Activated CD4-positive, CD25-positive, alpha-beta regulatory T cell (primary cell): ENCODE measurements at places on chromosomes 2 and 18.

- no peak for DNase-seq
Measured at GRCh38 chr2:25416674-25417073, 74.9 kb upstream of the DNMT3A start.

DNA sequence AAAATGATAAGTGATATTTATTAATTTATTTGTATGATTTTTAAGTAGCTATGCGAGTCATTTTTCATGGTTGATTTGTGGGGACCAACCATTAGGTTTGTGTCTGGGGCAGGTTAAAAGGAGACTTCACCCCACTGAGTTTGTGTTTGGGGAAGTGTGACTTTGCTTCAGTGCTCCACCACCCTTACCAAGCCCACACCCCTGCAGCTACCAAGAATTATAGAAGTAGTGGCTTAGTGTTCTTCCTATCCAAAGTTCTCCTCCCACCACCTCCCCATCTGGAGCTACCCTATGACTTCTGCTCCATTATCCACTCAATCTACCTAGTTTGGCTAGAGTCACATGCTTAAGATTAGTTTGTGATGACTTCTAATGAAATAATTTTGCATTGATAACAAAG lies 182.1 kb upstream of the ZEB2 start:
- DNase-seq, result no peak

- DNase-seq, result no peak
Measured at GRCh38 chr2:215888680-215889079, 124.7 kb downstream of the MREG start.

- no peak for DNase-seq
Measured at GRCh38 chr2:85435981-85436835, 17.7 kb downstream of the SH2D6 start.

- no peak for DNase-seq
Measured at GRCh38 chr2:129056309-129056958, 737.8 kb upstream of the HS6ST1 start.

GRCh38 chr18:11046140-11046539 lies 103.2 kb downstream of the PIEZO2 start:
- DNase-seq, result no peak

- DNase-seq, result no peak
Measured at GRCh38 chr2:37617119-37617892, 54.1 kb downstream of the CDC42EP3 start.

DNA sequence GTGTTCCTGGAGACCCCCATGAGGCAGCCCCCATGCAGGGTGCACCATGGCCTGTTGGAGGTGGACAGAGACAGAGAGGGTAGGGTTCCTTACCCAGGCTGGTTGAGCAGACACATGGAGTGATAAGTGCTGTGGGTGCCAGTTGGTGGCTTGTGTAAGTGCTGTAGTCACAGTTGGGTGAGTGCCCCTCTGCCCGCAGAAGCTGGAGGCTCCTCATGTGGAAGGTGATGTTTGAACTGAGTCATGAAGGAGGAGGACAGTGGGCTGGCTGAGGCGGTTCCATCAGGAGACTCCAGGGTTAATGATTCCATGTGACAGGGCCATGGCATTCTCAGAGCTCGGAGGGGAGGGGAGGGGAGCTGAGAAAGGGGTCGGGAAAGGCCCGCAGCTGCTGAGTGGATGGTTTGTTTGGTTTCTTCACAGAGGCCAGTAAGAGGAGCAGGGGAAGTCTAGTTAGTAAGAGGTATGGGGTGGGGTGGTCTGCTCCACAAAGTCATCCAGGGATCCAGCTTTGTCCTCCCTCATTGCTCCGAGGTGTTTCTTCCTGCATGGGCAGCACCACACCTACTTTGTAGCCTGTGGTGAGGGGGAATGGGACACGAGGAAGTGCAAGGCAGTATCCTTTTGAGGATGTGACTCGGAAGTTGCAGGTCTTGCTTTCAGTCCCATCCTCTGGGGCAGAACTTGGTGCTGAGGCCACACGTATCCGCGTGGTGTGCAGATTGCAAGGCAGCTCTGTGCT lies 13.6 kb downstream of the IMPA2 start:
- no peak for DNase-seq

DNA sequence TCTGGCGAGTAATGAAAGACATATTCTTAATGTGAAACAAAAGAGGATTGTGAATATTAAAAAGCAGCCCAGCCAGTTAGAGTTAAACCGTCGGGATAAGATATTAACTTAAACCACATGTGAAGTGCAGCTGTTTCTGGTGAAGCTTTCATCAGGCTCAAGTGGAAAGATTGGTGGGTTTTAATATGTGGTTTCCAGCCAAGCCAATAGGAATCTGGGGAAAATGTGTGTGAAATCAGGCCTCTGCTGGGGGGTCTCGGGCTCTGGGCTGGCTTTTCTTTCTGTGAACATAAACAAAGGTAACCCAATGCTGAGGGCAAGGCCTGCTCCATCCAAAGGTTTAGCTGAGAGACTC lies 279.6 kb downstream of the SLC4A3 start:
- no peak for DNase-seq

GRCh38 chr18:76953156-76953555 lies 130.8 kb downstream of the ZNF236 start:
- DNase-seq, result no peak

- DNase-seq, result no peak
Measured at GRCh38 chr2:13474538-13474937, 757.8 kb downstream of the TRIB2 start.

- DNase-seq, result no peak
Measured at GRCh38 chr2:59096973-59097372, 855.8 kb upstream of the FANCL start.

GRCh38 chr2:26763019-26763418 lies 1.1 kb upstream of the SLC35F6 start:
- DNase-seq, result no peak

DNA sequence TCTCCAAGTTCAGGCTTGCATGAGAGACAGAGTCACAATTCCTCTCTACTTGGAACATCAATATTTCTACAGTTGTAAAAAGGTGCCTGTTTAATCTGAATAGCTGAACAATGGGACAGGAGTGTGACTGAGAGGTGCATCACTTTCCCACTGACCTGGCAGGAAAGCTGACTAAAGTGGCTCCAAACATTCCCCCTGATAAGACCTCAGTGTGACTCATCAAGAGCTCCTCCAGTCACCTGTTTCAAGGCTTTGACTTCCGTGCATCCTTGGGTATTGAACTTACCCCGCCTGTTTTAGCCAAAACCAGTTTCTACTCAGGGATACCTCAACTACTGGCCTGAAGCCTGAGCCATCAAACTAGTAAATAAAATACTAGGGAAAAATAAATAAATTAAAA lies 453.9 kb upstream of the DDX18 start:
- no peak for DNase-seq

GRCh38 chr2:66601624-66602023 lies 166.7 kb downstream of the MEIS1 start:
- DNase-seq, result no peak

DNA sequence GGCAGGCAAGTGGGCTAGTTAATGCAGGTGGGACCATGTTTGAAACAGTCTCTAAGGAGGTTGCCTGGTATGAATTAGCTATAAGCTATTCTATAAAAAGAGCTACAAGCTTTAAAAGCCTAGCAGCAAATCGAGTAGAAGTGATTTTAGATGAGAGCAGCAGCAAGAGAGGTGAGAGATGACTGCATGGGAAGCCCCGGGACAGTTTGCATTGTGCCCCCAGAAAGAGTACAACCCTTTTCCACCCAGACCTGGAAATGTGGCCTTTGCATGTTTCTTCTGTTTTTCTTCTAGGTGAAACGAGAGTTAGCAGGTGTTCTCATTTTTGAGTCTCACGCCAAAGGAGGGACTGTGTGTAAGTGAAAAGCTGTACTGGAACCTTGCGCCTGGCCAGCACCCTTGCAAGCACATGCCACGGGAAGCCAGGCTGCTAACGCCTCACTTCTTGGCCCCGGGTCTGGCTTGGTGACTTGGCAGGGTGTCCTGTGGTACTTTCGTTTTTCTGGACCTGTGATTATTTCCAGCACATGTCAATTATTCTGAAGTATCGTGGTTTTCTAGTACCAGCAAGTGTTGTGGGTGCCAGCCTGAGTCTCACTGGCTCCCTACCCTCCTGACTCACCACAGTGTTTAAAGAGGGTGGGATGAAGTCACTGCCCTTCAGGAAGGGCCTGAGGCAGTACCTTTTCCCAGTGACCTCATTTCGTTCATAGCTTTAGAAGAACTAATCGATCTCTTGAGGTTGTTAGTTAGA lies 90.3 kb upstream of the MAP3K20 start:
- DNase-seq, result no peak

DNA sequence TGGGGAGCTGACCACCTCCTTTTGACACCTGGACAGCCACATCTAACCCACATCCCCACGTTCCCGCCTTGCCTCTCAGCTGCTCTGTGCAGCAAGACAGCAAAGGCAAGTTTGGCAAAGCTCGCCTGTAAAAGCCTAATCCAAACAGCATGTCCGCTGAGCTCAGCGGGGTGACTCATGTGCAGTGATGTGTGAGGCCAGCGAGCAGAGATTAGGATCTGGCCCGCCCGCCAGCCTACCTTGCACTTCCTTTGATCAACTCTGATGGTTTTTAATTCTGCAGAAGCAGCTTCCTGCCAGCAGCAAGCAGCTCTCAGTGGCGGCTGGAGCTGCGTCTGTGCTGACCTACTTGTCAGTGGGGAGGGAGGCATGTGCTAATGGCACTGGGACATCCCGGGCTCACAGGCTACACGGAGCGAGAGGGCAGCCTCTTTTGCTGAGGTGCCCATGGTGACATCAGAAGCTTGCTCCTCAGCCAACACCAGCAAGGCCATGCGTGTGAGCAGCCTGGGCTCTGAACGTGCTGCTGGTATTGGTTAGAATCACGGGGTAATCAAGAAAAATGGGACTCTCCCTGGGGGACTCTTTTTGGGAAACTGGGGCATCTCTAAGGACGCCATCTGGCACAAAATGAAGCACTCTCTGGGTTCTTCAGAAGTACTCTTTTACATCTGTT lies 36.0 kb upstream of the EML4 start:
- peak; percentile 83 for DNase-seq

- DNase-seq, result no peak
Measured at GRCh38 chr2:237059155-237059875, 26.4 kb upstream of the COPS8 start.

- DNase-seq, result no peak
Measured at GRCh38 chr2:240644859-240645301, 19.6 kb downstream of the GPR35 start.

DNA sequence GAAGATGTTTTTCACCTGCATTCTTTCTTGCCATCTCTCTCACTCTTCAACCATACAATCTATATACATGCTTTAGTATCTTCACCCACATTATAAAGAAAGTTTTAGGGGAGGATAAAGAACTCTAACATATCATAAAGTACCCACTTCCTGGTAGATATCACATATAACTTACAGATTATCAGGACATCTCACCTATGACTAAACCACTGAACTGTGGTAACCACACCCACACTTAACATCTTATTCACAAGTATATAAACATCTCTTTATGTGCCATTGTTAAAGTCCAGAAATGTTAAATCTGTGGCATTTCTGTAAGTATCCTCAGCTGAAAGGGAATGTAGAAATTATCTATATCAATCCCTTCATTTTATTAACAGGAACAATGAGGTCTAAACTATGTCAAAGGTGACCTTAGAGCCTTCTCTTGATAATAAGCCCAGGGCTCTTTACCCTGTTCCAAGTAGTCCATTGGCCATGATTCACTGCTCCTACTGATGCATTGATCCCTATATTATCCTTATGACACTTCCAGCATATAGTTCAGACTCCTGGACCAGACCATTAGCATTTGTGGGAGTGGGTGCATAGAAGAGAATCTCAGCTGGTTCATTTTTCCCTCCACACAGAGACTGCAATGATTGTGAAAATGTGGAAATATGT lies 182.4 kb downstream of the SUCLG1 start:
- DNase-seq, result no peak

DNA sequence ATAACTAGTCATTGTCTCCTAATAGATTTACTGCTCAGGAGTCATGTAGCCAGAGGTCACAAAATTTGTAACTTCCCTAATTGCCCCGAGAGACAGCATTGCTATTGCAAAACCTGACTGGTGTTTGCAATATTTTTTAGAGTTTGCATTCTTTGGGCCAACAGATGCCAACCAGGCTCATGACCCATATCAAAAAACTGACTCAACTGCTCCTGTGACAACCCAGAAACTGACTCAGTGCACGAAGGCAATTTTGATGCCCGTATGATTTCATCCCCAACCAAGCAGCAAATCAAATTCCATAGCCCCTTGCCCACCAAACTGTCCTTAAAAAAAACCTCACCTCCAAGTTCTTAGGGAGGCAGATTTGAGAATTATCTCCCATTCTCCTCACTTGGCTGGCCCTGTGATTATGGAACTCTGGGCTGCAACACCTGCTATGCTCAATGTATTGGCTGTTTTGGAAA lies 951.3 kb downstream of the TSN start:
- no peak for DNase-seq

- no peak for DNase-seq
Measured at GRCh38 chr2:136213836-136214235, 95.9 kb upstream of the CXCR4 start.

- no peak for DNase-seq
Measured at GRCh38 chr2:129324349-129324748, 655.1 kb upstream of the RAB6C start.

GRCh38 chr2:88606371-88607030 lies 20.8 kb downstream of the EIF2AK3 start:
- DNase-seq, result no peak

DNA sequence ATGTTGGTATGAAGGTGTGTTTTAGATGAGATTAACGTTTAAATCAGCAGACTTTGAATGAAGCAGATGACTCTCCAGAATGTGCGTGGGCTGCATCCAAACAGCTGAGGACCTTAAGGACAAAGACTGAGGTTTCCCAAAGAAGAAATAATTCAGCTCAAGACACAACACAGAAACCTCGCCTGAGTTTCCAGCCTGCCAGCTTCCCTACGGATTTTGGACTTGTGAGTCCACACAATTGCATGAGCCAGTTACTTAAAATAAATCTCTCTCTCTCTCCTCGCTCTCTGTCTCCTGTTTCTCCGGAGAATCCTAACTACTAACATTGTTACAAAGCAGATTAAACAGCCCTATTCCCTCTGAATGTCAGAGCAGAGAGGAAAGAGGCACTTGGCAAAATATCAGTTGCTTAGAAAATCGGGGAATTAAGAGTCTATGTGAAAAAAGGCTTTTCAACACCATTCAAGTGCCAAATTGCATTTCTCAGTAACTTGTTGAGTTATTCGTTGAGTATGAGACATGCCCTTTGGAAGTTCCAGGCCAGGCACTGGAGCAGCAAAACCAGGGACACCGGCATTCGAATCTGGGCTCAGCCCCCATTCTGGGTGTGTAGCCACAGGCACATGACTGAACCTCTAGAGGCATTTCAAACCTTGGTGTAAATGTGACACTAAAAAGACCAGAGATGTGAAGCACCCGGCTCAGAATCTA lies 174.6 kb upstream of the PID1 start:
- no peak for DNase-seq

DNA sequence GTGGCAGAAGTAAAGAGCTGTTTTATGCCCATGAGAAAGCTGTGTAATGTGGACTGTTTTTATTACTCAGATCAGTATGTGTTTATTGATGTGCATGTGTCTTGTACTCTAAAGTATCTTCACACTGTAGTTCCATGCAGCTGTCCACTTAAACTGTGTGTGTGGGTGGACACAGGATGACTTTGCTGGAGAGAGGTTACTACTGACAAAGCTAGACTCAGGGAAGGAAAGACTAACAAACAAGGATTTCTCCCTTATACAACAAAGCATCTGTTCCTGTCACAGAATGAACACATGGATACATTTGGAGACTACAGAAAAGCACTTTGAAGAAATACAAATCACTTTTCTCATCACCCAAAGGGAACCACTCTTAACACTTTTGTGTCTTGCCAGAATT lies 10.0 kb downstream of the FHOD3 start:
- DNase-seq, result no peak

- no peak for DNase-seq
Measured at GRCh38 chr2:189952536-189953109, 109.9 kb downstream of the MSTN start.
